ENCODE measurements at places on chromosomes 4 and X. TPM values are rescaled to one million over a fixed set of nuclear protein-coding genes. Genes with fewer than 3 reads are reported as not detected.

The SLC10A4 gene
- total RNA-seq, result 8.4 TPM

The NEUROG2 gene
- 0.12 TPM for total RNA-seq

DNA sequence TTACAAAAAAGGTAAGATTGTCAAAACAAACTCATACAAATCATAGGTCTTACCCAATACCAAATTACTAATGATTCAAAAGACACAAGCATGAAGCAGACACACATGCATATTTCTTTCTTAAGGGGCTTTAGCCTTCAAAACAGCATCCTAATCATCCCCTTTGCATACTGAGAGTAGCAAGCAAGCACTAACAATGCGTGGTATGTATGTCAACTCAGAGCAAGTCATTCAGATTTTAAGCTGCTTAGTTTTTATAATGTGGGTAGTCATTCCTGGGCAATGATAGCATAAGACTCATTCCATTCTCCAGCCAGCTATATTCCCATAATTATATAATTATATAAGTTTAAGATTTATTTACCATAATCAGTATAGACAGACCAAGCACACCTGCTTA, 219.6 kb downstream of the DKK2 start:
- no peak overlapping the region for H3K27ac ChIP-seq
- no peak for DNase-seq
- no peak overlapping the region for H3K4me3 ChIP-seq
- no peaks in the 10 kb centered on the region for H3K36me3 ChIP-seq
- no peaks in the 10 kb centered on the region for H3K4me1 ChIP-seq

- H3K27me3 ChIP-seq, result no peaks in the 10 kb centered on the region
- DNase-seq, result no peak
- H3K4me3 ChIP-seq, result no peak overlapping the region
- no peaks in the 10 kb centered on the region for H3K4me1 ChIP-seq
- no peak overlapping the region for H3K27ac ChIP-seq
Observed at GRCh38 chr4:36152735-36153134, 91.6 kb downstream of the ARAP2 start.

The CXXC4 gene
- 0.54 TPM for total RNA-seq

The HS6ST2 gene
- 24.6 TPM for total RNA-seq

DNA sequence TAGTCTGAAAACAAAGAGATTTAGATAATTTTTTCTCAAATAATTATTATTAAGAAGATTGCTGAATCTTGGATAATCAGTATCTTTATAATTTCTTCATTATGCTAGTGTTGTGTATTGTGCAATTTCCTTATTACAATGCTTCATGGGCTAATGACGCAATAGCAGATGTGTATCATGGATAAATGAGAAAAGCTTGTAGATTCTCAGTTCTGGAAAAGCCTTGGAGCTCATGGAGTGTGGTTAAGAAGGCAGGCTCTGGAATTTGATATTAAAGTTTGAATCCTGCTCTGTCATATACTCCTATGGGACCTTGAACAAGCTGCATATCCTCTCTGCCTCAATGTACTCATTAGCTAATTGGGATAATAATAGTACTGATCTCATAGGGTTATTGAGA, 18.9 kb upstream of the CXCL8 start:
- H3K27ac ChIP-seq, result no peak overlapping the region
- no peaks in the 10 kb centered on the region for H3K36me3 ChIP-seq
- peaks cover 14% of the 10 kb centered on the region for H3K4me1 ChIP-seq
- DNase-seq, result no peak
- H3K4me3 ChIP-seq, result no peak overlapping the region

The SPANXN3 gene
- not detected for total RNA-seq

DNA sequence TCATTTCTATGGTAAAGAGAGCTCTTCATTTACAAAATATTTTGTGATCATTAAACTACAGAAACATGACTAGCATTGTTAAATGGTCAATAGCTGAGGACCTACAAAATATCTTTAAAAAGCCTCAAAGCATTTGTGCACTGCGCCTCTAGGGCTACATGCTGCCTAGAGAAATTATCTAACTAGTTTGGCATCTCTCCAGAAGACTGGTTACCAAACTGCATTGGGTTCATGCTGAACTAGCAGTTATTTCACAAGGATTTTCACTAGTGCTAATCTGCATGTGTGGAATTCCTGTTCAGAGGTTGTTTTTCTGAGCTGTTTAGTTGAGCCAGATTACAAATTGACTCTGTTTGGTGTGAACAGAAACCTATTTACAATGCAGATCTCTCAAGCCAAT, 58.5 kb upstream of the PITX2 start:
- no peak overlapping the region for H3K4me3 ChIP-seq
- H3K36me3 ChIP-seq, result no peaks in the 10 kb centered on the region
- no peak for DNase-seq
- H3K27me3 ChIP-seq, result no peaks in the 10 kb centered on the region
- H3K27ac ChIP-seq, result no peak overlapping the region
- no peaks in the 10 kb centered on the region for H3K4me1 ChIP-seq

- no peaks in the 10 kb centered on the region for H3K36me3 ChIP-seq
- DNase-seq, result no peak
- H3K27ac ChIP-seq, result no peak overlapping the region
- no peak overlapping the region for H3K4me3 ChIP-seq
- peaks cover 7% of the 10 kb centered on the region for H3K27me3 ChIP-seq
Observed at GRCh38 chr4:108181704-108182103, 13.0 kb upstream of the LEF1 start.
